NCI-H1092 (cell line): ENCODE measurements at places on chromosomes 16 and 17.
A peak's percentile ranks its signal among the peaks of the same experiment; 100 is the strongest.

DNA sequence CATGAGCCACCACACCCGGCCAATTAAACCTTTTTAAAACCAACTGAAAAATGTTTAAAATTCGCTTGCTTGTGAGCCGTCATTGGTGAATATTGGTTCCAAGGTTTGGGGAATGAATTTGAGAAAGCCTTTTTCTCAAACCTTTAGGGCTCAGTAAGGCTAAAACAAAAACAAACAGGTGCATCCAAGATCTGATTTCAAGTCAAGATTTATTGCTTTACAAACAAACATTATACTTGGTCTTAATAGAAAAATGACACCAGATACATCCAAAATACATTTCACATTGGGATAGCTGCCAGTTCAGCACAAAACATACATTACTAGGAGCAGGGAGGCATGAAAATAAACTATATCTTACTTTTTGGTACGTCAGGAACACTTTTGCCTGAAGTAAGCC, 5.4 kb downstream of the C17orf58 start:
- peak; percentile 51 for DNase-seq

DNA sequence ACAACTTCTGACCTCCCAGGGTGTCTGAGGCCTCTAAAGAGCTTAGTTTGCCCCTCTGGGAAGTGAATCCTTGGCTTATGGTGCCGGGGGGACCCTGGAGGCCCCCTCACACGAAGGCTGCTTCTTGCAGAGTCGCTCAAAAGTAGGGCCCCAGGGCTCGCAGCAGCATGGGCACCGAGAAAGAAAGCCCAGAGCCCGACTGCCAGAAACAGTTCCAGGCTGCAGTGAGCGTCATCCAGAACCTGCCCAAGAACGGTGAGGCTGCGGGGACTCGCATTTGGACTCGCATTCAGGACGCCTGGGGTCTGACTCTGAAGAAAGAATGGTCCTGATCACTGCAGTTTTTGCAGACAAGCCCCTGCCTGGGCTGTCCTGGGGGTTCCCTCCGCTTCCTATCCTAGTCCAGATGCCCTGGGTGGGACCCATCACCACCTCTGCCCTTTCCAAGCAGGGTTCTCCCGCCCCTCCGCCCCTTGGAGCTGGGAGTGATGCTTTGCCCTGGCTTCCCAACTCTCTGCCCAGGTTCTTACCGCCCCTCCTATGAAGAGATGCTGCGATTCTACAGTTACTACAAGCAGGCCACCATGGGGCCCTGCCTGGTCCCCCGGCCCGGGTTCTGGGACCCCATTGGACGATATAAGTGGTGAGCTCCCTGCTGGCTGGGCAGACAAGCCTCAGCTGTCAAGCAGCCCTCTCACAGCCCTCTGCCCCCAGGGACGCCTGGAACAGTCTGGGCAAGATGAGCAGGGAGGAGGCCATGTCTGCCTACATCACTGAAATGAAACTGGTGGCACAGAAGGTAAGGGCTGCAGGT, 698 bp downstream of the ACBD4 start:
- no peak for DNase-seq

DNA sequence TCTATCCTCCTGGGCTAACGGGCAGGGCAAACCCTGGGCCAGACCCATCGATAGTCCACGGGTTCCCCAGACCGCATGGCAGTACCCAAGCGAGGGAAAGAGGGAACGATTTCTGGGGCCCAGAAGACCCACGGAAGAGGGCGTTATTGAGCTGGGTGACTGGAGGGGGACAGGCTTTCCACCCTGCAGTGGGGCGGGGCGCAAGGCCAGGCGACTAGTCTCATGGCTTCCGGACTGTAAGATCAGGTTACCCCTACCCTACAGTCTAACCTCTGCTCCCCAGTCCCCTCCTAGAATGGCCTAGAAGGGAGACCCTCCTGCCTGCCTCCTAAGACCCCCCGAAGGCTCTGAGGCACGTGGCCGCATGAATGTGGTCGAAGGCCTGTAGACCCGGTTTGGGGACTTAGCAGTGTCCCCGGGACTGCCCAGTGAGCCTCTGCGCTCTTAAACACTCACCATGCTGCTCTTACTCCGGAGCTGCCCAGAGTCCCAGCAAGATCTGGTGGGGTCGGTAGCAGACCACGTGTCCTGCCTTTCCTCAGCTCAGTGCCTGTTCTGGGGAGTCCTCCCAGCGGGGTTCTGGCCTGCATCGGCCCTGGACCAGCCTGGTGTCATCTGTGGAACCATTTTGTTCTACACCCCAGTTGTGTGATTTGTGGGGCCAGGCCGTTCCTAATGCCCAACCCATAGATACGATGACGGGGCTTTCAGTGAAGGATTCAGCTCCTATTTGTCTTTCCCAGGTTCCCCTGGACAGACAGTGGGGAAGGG, 13.2 kb upstream of the AURKB start:
- DNase-seq, result no peak

- DNase-seq, result no peak
Observed at GRCh38 chr17:47703191-47703591, 9.2 kb downstream of the TBKBP1 start.

GRCh38 chr17:48023400-48024148, 14.0 kb downstream of the COPZ2 start:
- peak; percentile 83 for DNase-seq

DNA sequence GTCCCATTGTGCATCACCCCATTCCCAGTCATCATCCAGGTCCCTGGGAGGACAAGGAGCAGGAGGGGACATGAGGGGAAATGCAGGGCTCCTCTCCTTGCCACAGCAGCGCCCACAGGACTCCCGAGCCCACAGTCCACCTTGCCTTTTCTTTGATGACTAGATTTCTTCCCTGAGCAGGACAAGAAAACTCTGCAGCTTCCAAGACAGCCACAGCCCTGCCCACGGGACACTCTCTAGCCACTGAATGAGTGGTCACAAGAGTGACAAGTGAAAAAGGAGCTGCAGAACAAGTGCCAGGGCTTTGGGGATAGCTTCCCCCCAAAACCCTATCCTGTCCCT, 4.7 kb downstream of the NEURL4 start:
- DNase-seq, result no peak

GRCh38 chr16:11679250-11679649, 11.0 kb downstream of the SNN start:
- no peak for DNase-seq

GRCh38 chr17:48767263-48767774, 38.8 kb upstream of the HOXB13 start:
- no peak for DNase-seq

DNA sequence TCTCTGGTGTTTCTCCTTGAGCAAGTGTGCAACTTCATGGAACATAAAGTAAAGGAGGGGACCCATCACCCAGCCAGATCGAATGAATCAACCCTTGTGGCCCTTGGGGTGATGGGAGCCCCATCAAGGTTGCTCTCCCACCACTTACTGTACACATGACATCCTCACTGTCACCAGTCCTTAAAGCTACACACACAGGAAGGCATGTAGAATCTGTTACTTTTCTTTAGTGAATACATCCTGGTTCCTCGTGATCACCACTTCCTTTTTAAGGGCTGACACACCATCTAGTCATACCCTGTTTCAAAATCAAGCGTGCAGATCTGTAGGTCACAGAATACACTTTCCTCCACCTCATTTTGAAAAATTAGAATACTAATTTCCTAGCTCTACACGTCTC, 22.6 kb upstream of the MPHOSPH6 start:
- no peak for DNase-seq

DNA sequence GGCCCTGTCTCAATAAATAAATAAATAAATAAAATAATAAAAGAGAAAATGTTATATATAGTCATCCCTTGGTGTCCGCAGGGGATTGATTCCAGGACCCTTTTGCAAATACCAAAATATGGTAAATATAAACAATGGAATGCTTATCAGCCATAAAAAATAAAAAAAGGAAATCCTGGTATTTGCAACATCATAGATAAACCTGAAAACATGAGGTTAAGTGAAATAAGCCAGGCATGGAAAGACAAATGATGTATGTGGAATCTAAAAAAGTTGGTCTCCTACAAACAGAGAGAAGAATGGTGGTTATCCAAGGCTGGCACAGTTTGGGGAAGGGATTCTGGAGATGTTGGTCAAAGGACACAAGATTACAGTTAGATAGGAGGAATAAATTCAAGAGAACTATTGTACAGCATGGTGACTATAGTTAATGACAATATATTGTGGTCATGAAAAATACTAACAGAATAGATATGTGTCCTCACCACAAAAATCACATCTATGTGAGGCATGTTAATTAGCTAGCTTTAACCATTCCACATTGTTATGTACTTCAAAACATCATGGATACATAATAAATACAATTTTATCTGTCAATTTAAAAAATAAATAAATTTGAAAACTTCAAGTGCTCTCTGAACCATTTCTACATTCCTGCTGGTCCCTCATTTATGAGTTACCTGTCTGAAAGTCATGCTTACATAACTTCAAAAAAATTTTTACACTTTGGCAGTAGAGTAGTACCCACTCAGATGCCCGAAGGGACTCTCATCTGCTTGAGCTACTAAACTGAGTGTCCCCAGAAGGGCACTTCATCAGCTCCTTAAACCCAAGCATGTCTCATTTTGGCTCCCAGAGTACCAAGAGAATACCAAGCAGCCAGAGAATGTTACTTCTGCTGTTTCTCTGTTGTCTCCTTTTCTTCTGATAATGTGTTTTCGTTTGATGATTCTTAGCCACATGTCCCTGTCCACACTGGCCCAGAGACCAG, 26.6 kb downstream of the N4BP1 start:
- no peak for DNase-seq

- no peak for DNase-seq
Observed at GRCh38 chr17:59141860-59142259, 13.1 kb downstream of the SKA2 start.

DNA sequence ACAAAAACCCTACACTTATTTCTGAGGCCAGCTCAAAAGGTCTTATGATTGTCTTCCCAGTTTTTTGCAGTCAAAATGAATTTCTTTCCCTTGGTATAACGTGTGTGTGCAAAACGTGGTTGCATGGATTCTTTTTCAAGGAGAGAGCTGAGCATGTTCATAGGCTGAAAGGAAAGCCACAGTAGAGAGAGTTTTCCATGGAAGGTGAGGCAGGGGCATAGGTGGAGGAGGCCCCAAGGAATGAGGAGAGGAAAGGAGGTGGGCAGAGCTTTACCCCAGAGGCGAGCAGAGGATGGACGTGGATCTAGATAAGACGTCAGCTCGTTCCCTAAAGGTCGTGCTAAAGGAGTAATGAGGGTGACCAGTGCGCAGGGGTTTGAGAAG, 22.8 kb downstream of the TRPV2 start:
- no peak for DNase-seq

- DNase-seq, result no peak
Observed at GRCh38 chr17:50146230-50146926, 4.1 kb downstream of the PPP1R9B start.

DNA sequence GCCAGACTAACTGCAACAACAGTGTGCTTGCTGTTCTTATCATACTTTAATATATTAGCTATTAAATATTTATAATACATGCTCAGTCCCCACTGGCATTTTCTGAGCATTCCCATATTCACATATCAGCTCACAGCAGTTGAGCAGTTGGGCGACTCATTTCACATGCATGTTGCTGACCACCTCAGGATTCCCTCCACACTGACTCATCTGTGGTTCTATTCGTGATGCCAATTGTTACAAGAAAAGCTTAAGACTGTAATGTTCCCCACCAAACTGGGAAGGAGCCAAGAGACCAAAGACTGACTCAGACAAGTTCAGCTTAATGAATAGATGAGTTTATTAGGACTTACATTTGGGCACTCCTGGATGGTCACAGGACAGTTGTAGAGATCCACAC, 100.3 kb upstream of the KIF2B start:
- no peak for DNase-seq

- no peak for DNase-seq
Observed at GRCh38 chr16:20833086-20833485, 26.8 kb downstream of the REXO5 start.

DNA sequence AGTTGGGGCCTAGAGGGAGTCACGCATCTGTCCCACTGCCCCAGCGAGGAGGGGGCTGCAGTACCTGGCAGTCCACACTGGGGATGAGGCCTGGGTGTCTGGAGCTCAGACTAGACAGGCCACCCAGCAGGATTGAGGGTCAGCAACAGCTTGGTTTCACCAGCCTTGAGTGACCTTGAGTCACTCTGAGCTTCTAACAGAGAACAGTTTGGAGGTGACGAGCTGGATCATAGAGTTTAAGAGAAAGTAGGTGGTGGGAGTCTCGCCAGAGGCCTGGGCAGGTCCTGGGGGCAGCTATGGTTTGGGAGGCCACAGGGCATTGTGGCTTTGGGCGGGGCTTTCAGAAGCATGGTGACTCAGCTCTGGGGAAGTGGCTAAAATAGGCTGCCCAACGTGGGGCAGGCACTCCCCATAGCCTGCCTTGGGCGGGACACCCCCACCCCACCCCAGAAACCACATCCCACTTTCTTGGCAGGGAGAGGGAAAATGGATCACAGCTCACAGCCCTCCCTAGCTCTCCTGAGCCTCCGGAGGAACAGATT, 20.5 kb downstream of the CDC42EP4 start:
- no peak for DNase-seq

DNA sequence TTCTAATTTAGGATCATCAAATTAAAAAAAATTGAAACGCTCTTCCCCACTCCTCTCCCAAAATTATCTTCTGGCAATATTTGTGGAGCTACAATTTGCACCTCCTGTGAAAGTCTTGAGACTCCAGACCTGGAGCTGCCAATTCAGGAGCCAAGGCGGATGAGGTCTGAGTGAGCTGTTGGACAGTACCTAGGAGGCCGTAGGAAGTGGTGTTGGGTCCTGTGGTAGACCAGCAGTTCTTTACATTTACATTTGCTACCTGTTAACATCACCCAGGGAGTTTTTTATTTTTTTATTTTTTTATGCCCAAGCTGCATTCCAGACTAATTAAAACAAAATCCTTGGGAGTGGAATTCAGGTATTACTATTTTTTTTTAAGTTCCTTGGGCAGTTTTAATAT, 271.0 kb downstream of the PHKB start:
- DNase-seq, result no peak

DNA sequence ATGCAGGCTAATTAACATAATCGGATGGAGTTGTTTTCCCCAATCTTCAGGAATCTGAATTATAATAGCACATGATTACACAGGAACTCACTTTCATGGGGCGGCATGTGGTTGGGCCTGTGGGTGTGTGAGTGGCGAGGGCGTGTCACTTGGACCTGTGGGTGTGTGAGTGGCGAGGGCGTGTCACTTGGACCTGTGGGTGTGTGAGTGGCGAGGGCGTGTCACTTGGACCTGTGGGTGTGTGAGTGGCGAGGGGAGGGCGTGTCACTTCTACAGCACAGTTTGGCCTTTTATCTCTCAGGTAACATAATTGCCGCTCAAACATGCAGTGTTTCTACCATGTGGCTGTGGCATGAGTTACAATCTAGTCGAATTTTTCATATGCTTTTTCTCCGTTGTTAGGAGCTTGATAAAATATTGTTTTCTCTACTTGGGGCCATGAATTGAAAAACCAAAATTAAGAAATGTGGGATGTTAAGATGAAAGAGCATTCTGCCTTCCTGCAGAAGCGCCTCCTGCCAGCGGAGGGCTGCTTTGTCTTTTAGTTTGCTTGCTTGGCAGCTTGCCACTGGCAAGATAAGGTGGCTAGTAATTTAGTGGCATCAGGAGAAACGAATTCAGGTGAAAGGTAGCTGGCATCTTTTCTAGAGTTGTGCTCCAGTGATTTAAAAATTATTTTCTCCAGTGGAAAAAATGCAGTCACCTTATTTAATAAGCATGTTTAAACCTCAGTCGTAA, 36.2 kb downstream of the USP10 start:
- DNase-seq, result peak; percentile 49
